ENCODE measurements at places on chromosomes 3 and 15. TPM values are rescaled to one million over a fixed set of nuclear protein-coding genes. Genes with fewer than 3 reads are reported as not detected.

The SKOR1 gene
- total RNA-seq = 0.24 TPM

DNA sequence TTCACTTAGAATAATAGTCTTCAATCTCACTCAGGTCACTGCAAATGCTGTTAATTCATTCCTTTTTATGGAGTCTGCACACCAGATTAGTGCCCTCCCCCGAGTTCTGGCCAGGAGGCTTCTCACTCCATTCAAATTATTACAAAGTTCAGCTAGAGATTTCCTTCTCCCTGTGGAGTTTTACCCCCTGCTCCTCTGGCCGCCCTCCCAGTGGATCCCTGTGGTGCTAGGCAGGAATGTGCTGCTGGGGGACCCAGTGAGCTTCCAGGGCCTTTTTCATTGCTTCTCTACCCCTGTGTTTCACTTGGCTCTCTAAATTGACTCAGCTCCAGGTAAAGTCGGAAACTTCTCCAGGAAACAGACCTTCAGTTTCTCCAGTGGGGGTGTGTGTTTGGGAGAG lies 42.7 kb upstream of the CD200R1L start:
- no peaks in the 10 kb centered on the region for H3K4me1 ChIP-seq
- H3K36me3 ChIP-seq = no peaks in the 10 kb centered on the region
- H3K27ac ChIP-seq = no peak overlapping the region
- no peak for DNase-seq
- no peaks in the 10 kb centered on the region for H3K27me3 ChIP-seq

GRCh38 chr3:49278548-49278947 lies 1.5 kb upstream of the C3orf62 start:
- no peaks in the 10 kb centered on the region for H3K4me1 ChIP-seq
- H3K27ac ChIP-seq = no peak overlapping the region
- H3K36me3 ChIP-seq = peaks cover 12% of the 10 kb centered on the region
- no peaks in the 10 kb centered on the region for H3K27me3 ChIP-seq
- DNase-seq = no peak
- H3K4me3 ChIP-seq = no peak overlapping the region

- no peak overlapping the region for H3K27ac ChIP-seq
- no peak for DNase-seq
- no peaks in the 10 kb centered on the region for H3K36me3 ChIP-seq
Observed at GRCh38 chr3:14265246-14265962, 86.8 kb downstream of the LSM3 start.

The TLR9 gene
- total RNA-seq = 0.03 TPM

GRCh38 chr3:2714834-2715233 lies 395.3 kb downstream of the IL5RA start:
- no peak for DNase-seq
- no peak overlapping the region for H3K27ac ChIP-seq
- no peaks in the 10 kb centered on the region for H3K27me3 ChIP-seq
- no peaks in the 10 kb centered on the region for H3K36me3 ChIP-seq

The POMGNT2 gene
- 6.0 TPM for total RNA-seq

- H3K36me3 ChIP-seq = no peaks in the 10 kb centered on the region
- DNase-seq = no peak
- no peaks in the 10 kb centered on the region for H3K27me3 ChIP-seq
- no peak overlapping the region for H3K27ac ChIP-seq
- no peaks in the 10 kb centered on the region for H3K4me1 ChIP-seq
Observed at GRCh38 chr3:104190681-104191080, 1176.0 kb upstream of the ALCAM start.

The ARNT2 gene
- total RNA-seq = 18.1 TPM

The TRH gene
- total RNA-seq = not detected

- DNase-seq = no peak
- H3K36me3 ChIP-seq = no peaks in the 10 kb centered on the region
- H3K4me1 ChIP-seq = no peaks in the 10 kb centered on the region
- H3K27ac ChIP-seq = no peak overlapping the region
Observed at GRCh38 chr15:70708839-70709238, 54.5 kb downstream of the UACA start.
